NCI-H1092 treated with DMSO at 0.1 percent for 48 hours (cell line): ENCODE measurements at places on chromosomes 1 and 21.

GRCh38 chr1:162236201-162236600, 140.5 kb downstream of the SPATA46 start:
- DNase-seq = no peak

DNA sequence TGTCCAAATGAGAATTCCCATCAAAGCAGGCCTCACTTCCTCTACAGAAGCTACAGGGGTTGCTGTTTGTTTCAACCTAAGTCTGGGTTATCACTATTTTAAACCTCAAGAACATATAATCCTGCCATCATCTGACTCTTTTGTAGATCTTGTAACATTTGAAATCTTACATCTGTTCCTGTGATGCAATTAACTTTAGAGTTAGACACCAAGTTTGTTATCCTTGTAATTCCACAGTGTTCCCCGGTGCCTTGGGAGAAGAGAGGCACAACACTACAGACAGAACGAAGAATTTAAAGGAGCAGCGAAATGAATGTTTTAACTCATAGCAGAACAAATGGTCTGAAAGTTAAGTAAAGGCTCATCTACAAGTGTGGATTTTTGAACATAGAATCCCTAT, 116.1 kb downstream of the UCHL5 start:
- DNase-seq = no peak

DNA sequence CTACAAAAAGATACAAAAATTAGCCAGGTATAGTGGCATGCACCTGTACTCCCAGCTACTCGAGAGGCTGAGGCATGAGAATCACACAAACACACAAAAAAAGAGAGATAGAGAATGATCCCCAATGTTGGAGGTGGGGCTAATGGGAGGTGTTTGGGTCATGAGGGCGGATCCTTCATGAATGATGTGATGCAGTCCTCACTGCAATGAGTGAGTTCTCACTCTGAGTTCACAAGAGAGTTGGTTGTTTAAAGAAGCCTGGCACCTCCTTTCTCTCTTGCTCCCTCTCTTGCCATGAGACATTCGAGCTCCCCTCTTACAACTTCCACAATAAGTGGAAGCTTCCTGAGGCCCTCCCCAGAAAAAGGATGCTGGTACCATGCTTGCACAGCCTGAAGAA, 17.3 kb downstream of the KCNT2 start:
- DNase-seq = no peak

DNA sequence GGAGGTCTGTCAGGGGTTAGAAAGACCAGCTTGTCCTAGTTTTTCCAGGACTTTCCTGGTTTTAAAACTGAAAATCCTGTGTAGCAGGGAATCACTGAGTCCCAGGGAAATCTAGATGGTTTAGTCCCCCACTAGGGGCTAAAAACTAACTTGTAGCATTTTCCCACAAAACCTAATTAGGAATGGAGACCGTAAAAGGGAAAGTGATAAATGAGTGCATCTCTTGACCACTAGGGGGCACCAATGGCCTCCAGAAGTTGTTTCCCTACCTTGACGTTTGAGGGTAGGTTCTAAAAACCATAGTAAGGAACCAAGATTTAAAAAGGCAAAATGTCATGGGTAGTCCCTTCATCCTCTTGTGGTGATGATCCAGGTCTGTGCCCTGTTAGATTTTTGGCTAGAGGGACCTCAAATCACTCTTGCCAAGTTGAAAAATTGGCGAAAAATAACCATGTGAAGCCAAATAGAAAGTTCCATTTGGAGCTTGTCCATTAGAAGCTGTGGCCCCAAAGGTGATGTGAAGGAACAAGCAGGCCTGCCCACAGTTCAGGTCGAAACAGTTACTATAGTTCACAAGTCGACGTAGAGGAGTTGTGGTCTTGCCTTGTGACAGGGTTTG, 24.5 kb downstream of the CLIC6 start:
- peak; percentile 80 for DNase-seq

- DNase-seq = no peak
These were observed 18.5 kb downstream of the CSTB start for GRCh38 chr21:43757601-43758000.

DNA sequence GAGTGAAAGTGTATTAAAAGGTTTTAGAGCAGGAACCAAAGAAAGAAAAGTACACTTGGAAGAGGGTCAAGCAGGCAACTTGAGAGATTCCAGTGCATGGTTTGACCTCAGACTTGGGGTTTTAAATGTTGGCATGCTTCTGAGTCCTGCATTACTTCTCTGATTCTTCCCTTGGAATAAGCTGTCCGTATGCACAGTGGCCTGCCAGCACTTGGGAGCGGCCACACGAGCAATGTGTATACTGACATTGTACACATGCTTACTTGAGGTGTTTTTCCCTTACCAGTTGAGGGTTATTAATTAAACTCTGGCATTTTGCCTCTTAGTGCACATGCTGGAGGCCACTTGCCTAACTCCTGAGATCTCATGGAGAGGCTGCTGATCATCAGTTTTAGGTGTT, 786.6 kb upstream of the RGS18 start:
- DNase-seq = no peak

- DNase-seq = no peak
These were observed 32.9 kb upstream of the RASAL2 start for GRCh38 chr1:178060789-178061556.

GRCh38 chr1:206518743-206519142, 11.4 kb downstream of the RASSF5 start:
- DNase-seq = no peak

DNA sequence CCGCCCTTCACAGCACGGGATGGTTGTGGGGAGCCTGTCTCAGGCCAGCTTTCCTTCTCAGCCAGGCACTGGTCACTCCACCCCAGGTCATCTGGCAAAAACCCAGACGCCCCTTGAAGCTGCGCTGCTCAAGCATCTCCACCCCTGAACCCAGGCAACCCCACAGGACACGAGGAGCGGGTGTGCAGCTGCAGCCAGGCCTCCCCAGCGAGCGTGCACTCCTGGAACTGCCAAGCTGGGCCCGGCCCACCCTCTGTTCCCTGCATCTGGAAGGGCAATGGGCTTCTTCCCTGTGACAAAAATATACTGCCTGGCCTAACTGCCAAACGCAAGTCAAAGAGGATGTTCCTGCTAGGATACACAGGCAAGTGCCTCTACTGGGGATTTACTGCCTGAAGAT, 39.7 kb downstream of the SLC66A1 start:
- DNase-seq = no peak

DNA sequence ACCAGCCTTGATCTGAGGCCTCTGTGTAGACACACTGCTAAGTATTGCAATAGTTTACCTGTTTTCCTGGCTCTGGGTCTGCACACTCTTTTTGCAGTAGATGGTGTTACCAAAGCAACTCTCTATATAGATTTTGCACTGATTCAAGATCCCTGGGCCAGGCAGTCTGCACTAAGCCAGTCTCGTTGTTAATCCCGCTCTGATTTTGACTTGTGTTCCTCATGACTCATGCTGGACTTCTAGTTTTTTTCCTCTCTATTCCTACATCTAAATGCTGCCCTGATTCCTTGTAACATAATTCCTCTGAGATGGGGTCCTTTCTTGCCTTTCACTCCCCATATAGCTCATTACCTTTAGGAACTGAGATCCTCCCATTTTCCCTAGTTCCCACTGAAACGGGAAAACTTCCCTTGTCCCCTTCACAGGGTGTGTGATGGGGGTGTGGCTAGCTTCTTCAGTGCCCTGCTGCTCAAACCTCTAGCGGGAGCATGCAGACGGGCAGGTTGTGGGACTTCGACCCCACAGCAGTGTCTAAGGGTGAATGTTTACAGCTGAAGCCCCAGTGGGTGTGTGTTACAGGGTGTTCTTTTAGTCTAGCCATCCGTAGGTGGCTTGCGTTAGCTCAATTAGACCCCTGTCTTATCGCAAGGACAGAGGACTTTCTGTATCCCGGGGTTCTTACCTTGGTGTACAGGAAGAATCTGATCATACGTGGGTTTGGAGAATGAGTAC, 106.5 kb upstream of the RAB3GAP2 start:
- DNase-seq = no peak

GRCh38 chr21:28771790-28772501, 220.7 kb downstream of the LTN1 start:
- no peak for DNase-seq

DNA sequence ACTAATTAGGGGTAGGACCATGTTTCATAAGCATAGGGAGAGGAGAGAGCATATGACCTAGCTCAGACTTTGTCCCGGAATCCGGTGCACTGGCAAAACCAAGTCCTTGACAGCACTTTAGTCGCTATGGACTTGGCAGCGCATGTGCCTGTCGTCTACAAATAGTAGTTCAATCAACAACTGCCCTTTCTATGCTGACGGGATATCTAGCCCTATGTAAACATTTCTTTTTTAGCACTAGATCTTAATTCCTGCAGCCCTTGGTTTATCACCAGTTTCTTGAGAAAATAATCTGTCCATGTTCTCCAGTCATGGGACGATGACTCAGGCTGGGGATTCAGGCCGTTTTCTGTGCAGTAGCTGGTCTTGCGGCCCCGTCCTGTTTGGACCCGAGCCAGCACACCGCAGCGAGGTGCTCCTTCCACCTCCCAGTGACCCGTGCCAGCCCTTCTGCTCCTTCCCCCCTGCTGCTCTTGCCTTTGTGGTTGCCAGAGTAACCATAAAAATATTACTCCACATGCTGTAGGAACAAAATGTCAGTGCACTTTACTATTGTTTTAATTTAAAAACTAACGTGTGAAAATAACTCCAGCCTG, 8.6 kb upstream of the MT1HL1 start:
- DNase-seq = peak; percentile 78

DNA sequence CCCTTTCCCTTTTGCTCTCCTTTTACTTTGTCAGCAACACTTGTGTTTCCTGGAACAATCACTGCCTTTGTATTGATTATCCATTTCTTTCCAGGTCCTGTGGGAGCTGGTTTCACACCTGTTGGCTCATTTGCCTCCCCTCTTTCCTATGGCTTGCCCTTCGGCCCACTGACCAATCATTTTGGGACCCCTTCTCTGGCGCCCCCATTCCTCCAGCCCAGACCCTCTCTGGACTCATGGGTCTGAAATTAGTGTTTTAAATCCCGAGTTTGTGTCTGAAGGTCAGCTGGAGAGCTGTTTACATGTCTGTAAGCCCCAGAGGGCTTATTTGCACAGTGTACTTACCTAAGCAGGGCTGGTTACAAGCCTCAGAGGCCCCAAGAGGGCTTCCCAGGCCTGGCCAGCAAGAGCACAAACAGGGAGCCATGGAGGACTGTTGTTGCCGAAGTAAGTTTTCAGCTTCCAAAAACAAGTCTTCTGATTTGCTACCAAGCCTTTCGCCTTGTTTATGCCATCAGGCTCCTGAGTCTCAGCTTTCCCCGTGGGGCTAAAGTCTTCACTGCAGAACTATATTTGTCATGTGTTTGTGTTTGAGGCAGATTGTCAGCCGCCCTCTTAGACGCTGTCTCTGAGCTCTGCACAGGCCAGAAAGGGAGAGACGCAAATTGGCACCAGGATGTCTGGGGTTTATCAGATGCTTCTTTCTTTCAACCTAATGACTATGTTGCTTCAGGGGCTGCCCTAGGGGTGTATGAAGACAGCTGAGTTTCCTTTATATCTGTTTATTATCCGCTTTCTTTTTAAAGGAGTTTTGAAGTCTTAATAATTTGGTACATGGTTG, 93.0 kb downstream of the ATP1A1 start:
- DNase-seq = no peak

DNA sequence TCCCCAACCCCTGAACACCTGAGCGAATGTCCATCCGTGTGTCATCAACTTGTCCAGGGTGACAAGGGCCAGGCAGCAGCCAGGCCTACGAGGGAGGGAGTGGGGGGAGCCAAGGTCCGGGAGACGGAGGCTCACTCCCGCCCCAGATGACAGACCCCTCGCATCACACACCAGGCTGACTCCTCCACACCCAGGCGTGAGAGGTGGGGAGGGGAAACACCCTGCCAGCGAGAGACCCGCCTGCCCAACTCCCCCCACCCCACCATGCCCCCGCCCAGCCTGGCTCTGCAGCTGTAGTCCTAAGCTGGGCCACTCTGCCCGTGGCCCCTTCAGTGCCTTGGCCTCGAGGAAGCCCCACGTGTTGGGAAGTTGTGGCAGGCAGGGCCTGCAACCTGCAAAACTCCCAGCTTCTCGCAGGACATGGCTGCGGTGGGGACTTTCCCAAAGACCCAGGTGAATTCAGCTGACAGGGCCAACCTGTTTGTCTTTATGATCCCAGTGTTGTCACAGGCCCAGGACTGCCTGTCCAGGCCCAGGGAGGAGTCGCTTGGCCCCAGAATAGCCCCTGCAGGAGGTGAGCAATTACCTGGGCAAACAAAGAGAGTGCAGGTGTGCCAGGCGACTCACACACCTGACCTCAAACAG, 62.9 kb downstream of the RIPK4 start:
- DNase-seq = no peak

GRCh38 chr1:155003766-155004351, 1.3 kb downstream of the ZBTB7B start:
- no peak for DNase-seq

DNA sequence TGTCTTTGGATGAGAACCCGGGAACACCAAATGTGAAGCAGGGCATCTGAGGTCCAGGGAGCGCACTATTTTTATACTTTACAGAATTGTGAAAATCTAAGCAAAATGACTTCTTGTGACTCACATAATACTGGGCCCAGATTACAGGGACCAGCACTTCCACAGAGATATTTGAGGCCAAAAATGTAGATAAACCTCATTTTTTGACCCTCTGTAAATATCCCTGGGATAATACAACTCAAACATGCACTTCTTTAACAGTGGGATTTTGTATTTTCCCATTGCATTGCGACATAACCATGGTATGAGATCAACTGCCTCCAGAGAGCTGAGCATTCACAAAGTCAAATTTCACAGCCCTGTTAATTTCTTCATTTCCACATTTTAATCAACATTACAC, 289.4 kb upstream of the ADGRL4 start:
- no peak for DNase-seq

DNA sequence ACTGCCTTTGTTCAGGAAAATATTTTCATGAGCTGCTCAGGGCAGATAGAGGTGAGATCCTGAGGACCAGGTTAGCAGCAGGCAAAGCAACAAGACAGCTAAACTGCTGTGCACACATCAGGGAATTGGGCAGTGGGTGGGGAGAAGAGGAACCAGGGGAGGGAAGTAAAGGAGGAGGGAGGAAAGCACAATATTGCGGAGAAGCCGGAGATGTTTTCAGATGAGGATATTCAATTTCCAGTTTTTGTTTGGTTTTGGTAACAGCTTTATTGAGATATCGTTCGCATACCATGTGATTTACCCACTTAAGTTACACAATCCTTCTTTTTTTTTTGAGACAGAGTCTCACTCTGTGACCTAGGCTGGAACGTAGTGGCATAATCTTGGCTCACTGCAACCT, 34.5 kb downstream of the EPHA10 start:
- DNase-seq = no peak

DNA sequence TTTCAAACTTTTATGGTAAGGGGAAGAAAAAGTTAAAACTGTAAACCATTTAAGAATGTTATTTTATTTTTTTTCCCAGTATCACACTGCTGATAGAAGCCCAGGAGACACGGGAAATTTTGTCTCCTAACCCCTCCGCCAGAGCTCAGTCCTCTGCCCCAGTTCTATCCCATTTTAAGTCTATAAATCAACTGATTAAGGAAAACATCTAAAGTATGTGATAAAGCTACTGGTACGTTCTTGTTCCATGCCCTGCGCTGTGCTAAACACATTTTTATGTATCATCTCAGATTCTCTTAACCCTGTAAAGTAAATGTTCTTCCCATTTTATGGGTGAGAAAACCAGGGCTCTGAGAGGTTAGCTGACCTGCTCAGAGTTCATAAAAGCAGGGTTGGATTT, 34.7 kb downstream of the NIPAL3 start:
- no peak for DNase-seq
